Right renal cortex interstitium (tissue), 3 donors: ENCODE measurements at places on chromosomes 3 and 15. TPM values are rescaled to one million over a fixed set of nuclear protein-coding genes. Genes with fewer than 3 reads are reported as not detected.

DNA sequence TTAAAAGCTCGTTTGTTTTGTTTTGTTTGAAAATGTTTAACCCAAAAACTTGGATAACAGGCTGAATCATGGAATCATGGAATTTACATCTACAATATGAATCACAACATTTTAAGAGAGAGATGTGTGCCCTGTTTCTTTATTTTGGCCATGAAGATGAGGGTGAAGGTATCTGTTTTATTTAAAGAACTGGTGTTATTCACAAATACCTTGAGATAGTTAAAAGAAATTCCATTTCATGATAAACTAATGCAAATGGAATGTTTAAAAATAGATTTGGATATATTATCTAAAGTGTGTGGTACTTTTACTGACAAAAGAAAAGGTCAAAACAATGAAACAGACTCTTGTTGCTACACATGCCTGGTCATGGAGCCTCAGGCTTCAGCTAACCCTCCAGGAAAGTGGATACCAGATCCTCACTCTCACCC, 486.0 kb upstream of the CFAP20DC start:
- DNase-seq, result no peak

DNA sequence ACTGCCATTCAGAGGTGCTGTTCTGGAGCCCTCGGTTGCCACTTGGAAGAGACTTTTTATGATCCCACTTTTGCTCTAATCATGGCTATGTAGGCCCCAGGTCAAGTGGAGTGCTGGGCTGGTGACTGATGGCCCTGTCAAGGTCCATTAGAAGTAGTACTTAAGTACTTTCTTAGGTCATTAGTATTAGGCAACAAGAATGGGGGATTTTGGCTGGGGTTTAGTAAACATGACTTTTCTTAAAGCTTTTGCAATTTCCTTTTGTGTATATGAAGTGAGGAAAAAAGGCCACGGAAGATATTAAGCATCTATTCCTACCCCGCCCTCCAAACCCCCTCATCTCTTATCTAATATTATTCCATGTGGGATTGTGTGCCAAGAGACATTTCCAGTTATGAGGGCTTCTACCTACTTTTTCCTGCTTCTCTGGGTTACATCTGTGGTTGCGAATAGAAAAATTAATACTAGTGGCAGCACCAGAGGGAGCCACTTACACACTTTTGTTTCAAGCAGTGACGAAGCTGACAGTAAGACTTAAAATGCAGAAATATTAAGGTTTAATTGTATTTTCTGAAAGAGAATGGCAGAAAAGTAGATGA, 13.9 kb downstream of the NLGN1 start:
- peak; percentile 27 for DNase-seq

- no peak for DNase-seq
Observed at GRCh38 chr3:94735354-94735753, 672.5 kb downstream of the NSUN3 start.

LRRC57 gene
- polyA plus RNA-seq, result 21.8 TPM

GRCh38 chr3:42979044-42979972, at the start of gene GASK1A:
TSS of gene GASK1A (plus strand) at chr3:42979311. CDS start at chr3:42979643, 332 bp downstream.
- peak; percentile 21 for DNase-seq

TMEM40 gene
- polyA plus RNA-seq, result 1.9 TPM

DNA sequence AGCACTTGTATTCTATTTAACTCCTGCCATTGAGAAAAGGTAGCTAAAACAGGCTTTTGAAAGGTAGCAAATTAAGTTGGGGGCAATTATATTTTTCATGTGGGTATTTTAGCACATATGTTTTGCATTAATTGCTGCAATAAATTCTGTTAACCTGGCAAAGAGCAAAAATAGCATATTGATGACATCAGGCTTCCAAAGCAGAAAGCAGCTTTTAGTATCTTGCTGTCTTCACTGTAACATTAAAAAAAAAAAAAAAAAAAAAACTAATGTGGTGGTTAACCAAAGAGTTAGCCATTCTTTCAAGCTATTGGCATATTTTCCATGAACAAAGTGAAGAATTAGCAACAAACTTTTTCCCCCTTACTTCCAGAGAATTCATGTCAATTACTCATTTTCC, 9.1 kb downstream of the EPHA3 start:
- DNase-seq, result no peak

DNA sequence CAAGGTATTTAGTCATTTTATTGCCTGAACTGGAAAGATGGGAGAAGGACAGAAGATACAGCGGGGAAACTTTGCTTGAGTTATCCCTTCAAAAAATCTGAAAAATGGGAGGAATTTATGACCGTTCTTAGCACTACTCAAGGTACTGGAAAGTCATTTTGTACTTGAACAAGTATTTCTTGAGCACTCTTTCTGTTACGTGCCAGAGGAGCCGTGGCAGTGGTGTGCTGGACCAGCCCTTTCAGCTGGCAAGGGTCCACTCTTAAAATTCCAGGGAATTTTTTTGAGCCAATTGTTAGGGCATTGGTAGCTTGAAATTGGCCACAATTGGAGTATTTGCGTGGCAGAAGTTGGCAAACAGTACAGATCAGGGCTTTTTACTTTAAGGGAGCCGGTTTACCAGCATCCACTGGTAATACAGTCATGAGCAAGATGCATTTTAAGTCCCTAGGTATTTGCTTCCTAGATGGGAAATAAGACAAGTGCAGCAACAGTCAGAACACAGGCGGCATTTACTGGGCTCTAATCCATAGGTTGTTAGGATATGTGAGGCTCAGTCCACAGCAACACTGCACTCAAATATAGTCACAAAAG, 145.9 kb upstream of the ST8SIA2 start:
- DNase-seq, result no peak

DNA sequence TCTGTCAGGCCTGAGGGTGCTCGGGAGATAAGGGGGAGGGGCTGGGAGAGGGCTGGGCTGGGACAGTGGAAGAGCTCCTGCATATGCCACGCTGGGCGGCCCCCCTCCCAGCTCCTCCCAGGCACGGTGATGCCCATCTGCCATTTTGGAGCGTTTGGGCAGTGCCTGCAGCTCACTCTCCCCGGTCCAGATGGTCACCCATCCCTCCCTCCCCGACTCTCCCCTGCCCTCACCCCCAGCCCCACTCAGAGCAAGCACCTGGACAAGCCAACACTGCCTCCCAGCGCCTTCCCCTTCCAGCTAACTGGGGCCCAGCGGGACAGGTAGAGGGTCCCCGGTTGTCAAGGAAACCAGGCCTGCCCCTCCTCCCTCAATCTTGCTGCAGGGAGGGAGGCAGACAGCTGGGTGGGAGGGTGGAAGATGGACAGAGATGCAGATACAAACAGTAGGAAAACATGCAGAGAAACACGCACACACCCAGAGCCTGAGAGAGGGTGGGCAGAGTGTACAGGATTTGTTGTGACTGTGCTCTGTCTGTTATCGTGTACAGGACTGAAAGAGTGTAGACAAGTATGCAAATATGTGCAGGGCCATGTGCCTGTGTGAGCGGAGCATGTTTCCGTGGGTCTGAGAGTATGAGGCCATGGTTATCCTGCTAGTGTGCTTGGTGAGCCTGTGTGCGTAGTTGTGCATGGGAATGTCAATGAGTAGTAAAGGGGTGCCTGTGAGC, 17.5 kb upstream of the CORO2B start:
- DNase-seq, result no peak

DNA sequence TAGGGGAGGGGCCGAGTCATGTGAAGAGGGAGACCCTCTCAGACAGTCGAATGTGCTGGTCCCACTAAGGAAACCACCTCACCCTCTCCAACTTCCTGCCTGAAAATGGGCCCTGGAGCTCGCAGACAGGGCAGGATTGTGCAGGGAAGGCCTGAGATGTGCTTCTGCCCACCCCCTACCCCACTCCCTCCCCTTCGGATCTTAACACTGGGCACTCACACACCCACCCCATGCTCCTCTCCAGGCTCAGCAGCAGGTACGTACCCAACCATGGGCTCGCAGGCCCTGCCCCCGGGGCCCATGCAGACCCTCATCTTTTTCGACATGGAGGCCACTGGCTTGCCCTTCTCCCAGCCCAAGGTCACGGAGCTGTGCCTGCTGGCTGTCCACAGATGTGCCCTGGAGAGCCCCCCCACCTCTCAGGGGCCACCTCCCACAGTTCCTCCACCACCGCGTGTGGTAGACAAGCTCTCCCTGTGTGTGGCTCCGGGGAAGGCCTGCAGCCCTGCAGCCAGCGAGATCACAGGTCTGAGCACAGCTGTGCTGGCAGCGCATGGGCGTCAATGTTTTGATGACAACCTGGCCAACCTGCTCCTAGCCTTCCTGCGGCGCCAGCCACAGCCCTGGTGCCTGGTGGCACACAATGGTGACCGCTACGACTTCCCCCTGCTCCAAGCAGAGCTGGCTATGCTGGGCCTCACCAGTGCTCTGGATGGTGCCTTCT, 20.0 kb downstream of the ATRIP start:
- DNase-seq, result no peak

DNA sequence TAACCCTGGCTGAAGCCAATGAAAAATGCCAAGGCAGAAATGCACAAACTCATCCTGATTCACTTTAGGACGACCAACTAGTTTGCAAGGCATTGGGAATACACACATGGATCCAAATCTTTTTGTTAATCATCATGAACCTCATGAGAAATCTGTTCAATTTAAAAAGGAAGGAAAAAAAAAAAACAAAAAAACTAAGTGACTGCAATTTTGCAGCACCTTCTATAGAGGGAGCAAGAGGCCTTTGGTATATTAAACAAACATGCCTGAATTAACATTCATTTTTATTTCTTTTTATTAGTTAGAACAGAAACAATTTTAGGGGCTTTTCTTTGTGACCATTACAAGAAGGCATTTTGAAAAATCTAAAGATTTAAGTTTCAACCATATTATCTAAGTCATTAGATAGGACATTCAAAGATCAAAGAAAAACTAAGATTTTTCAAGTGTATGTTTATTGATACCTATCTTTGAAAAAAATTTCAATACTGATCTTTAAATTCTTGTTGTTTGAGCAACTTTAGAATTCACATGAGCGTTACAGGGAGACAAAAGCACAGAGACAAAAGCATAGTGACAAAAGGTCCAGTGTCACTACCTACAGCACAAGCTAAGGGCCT, 182.4 kb downstream of the CBLB start:
- DNase-seq, result no peak

DNA sequence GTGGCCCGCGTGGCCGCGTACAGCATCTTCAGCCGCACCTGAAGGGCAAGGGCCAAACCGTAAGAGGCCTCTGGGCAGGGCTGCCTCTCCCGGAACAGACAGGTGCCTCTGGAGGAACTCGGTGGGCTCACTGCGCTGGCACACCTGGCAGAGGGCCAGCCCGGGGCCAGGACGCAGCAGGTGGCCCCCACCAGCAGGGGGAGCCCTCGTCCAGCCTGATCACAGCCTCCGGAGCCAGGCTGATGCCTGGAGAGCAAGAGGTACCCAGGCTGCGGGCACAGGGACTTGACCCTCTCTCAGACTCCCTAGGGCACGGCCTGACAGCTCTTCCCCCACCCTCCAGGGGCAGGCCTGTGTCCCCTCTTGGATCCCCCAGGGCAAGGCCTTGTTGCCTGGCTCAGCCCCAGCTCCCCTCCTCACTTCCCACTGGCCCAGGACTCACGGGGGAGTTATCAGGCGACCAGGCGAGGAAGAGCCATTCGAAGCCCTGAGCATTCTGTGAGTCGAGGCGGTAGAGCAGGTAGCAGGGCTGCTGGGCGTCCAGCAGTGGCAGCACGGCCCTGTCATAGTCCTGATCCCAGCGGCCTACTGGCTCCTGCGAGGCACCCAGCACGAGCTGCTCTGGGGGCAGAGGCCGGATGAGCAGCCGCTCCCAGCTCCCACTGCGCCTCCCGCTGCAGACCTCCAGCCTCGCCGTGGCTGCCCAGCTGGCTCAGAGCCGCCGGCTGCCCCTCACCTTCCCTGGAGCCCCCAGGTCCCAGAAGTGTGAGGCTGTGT, 6.2 kb upstream of the TLR9 start:
- no peak for DNase-seq

GRCh38 chr15:60130821-60131220, 126.7 kb downstream of the FOXB1 start:
- DNase-seq, result no peak

DNA sequence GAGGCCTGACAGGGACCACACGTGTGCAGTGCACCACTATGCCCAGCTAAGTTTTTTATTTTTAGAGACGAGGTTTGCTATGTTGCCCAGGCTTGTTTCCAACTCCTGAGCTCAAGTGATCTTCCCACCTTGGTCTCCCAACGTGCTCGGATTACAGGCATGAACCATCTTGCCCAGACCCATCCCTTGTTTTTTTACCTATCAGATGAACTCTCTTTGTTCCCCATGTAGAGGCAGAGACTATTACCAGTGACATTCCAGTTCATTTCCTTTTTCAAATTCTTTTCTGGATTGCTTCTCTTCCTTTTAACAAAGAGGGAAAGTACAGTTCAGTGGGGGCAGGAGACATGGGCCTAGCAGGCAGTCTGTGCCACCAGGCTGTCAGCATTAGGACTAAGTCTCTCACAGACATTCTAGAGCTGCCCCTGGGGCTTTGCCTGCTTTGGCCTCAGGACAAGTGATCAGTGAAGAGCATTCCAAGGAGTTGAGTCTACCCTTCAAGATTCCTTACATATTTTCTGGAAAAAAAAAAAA, 103.5 kb upstream of the SLC7A14 start:
- no peak for DNase-seq

HDAC11 gene
- polyA plus RNA-seq, result 16.7 TPM

- DNase-seq, result no peak
Observed at GRCh38 chr15:101466188-101466587, 23.3 kb downstream of the PCSK6 start.

DNA sequence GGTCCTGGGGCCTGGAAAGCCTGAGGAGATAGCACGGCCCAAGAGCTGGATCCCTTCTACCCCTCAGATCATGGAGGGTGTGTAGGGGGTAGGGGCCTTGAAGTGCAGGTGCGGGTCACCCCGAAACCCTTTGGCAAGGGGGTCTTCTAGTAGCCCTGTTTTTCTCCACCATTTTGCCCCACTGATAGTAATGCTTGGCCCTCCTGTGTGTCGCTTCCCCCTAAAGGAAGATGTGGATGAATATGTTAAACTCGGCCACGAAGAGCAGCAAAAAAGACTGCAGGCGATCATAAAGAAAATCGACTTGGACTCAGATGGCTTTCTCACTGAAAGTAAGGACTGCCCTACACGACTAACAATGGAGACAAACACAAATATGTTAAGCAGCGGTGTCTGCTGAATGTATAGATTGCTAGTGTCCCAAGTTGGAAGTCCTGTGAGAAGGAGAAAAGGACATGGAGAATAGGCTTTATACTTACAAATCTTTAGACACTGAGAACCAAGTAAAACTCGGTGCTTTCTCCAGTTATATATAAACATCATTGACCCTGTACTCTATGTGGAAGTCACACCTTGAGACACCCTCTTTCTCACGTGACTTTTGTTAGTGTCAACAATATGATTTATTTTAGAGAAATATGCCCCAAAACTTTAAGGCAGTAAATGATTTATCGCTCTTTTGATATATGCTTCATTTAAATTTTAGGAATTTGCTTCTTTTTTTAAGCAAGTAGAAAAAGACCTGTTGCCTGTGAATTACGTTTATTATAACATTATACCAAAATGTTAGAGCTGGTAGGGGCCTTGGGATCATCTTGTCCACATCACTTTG, 802 bp downstream of the RCN2 start:
- peak; percentile 40 for DNase-seq

DNA sequence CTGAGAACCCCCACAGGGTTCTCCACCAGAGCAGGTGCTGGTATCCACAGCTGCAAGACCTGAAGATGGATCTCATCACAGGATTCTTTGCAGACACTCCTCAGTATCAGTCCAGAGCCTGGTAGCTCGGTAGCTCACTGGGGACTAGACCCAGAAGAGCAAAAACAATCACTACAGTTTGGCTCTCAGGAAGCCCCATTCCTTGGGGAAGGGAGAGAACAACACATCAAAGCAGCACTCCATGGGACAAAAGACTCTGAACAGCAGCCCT, 22.2 kb downstream of the STRIT1 start:
- no peak for DNase-seq

NRROS gene
- 2.6 TPM for polyA plus RNA-seq

- no peak for DNase-seq
Observed at GRCh38 chr3:41138601-41139000, 60.7 kb upstream of the CTNNB1 start.

GRCh38 chr15:51229907-51230330, 108.5 kb downstream of the CYP19A1 start:
- DNase-seq, result no peak
